ENCODE measurements at places on chromosomes 12 and 14. TPM values are rescaled to one million over a fixed set of nuclear protein-coding genes. Genes with fewer than 3 reads are reported as not detected.

The WIF1 gene
- total RNA-seq: 1.2 TPM

DNA sequence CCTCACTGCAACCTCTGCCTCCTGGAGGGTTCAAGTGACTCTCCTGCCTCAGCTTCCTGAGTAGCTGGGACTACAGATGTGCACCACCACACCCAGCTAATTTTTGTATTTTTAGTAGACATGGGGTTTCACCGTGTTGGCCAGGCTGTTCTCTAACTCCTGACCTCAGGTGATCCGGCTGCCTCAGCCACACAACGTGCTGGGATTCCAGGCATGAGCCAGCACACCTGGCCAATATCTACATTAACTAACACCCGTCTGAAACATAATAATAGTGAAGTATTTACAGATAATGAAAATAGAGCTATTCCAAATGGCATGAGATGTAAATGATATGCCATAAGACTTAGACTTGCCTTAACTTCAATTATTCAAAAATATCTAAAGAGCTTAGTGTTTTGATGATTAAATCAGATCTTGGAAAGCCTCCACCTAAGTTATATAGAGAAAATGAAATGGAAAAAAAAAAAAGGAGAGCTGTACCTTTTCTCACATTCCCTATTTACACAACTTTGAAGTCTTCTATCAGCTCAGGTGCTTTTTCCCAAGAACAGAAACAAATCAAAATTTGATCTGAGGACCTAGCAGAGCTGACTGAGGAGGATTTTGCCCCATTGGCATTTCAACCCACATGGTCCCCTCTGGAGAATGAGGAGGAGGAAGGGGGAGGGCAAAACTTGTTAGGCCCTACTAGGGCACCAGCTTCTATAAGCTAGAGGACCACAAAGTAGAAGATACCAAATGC, 309.2 kb downstream of the PRKD1 start:
- DNase-seq: no peak

The CFAP54 gene
- total RNA-seq: 3.0 TPM

GRCh38 chr14:99530407-99531155, 49.4 kb downstream of the CCNK start:
- DNase-seq: no peak

- DNase-seq: no peak
Measured at GRCh38 chr12:42217656-42218055, 20.4 kb downstream of the YAF2 start.

DNA sequence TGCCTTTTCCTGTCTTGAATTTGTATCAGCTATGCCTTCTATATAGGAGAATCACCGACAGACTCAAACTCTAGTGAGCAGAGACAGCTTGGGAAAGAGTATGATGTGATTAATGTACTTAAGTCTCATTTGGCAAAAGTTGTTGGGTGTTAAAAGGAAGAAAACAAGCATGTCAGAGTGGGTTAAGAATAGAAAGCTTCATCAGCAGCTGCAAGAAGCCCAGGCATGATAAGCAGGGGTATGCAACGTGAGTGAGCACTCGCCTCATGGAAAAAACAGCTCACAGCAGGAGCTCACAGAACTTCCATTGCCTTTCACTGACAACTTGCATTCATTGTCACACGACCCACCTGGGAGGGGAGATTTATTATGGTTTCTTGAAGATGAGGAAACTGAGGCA, 35.9 kb upstream of the WNK1 start:
- DNase-seq: no peak

DNA sequence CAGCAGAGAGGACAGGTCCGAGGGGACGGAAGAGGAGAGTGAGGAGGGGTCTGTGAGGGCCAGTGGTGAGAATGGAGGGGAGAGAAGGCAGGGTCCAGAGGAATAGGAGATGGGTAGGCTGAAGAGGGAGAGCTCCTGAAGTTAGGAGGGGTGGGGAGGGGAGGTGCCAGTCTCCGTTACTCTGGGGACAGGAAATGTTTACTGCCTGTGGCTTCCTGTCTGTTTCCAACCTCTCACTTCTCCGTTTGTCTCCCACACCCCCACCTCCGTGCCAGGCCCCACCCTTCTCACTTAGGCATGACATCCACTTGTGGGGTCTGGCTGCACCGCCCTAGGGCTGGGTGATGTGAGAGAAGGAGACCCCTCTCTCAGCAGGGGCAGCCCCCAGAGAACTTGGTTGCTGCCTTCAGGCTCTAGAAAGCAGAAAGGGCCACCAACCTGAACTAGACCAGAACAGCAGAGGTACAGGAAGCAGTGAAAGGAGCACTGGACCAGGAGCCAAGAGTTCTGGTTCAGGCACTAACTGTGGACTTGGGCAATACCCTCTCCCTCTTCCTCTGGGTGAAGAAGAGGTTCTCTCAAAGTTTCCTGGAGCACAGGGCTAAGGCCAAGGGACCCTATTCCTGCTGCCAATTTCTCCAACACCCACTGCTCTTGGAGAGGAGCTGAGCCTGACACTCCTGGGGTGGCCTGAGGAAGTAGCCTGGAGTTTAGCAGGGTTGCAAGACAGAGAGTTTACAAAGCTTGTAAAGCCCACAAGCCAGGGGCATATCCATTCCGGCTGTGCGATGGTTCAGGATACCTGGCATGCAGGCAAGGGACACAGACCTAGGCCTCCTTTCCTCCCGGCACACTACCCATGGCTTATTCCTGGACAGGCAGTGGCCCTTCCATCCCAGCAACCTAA, 5.5 kb downstream of the ITGA5 start:
- DNase-seq: no peak

The TTC6 gene
- total RNA-seq: not detected

DNA sequence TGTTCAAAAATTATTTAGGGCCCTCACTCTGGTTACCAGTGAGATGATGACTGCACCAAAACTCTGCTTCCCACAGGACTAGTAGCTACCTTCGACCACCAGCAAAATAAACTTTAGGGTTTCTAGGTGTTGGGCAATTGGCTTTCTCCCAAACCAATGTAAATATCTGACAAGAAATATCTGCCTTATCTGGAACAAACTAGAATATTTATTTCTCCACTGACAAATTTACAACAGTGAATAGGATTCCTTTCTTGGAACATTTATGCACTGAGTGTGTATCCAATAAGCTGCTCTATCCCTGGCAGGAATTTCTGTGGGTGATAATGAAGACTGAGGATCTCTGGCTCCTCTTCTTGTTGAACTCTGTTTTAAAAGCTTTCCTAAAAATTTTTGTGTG, 148.6 kb downstream of the SLC6A15 start:
- DNase-seq: no peak

Data from esophagus muscularis mucosa (tissue), 4 donors.